Activated T-helper 1 cell treated with anti-CD3 and anti-CD28 coated beads, Interleukin-2, amount 50 U/mL, for 16 hours (primary cell): ENCODE measurements at places on chromosomes 7 and 10.

DNA sequence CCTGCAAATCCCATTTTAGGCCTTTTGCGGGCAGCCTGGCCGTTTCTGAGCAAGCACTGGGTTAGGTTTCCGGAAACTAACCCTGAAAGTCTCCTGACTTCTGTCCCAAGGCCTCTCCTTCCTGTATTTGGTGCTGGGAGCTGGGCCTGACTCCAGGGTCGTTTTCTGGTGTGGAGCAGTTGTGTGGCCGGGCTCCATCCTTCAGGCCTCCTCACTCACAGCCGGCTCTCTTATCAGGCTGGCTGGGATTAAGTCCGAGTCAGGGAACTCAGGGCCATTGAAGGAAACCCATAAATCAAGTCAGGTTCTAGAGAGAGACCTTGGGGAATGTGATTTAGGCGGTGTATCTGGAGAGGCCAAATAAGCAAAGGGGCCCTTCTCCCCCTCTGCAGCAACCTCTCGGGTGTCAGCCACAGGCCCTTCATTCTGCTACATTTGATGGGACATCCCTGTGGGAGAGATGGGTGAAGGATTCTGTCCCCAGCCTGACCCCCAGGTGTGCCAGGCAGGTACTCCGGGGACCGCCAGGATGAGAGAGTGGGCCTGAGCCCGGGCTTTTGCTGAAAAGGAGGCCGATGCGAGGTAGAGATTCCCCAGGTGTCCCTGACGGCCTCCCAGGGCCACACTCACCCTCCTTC, 3.3 kb downstream of the GATA3 start:
- no peak for DNase-seq

DNA sequence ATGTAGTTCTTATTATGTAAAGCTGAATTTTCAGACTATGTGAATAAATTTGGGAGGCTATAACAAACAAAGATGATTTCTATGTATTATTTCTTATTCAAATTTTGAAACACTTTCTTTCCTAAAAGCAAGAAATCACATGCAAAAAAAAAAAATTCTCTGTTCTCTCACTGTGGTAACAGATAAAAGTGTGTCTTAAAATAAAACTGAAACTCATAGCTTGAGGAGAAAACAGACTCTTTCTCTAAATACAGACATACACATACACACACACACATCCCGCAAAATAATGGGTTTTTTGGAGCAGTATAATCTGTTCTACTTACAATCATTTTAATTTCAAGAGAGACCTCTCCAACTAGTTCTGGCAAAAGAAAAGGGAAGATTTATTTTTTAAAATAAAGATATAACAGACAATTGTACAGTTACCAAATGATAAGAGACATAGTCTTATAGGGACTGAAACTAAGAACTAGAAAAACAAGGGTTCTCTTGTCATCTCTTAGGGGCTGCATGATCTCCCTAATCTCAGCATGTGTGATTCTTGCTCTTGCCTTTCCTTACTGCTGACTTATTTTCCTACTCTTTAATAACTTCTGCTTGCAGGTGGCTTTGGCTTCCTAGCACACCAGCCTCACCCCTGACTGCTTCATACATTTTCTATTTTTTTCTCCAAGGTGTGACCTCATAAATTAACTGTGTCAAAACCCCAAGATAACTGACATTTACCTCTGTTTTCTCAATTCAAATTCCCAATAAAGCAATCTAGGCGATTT, 483.5 kb upstream of the POT1 start:
- no peak for DNase-seq

DNA sequence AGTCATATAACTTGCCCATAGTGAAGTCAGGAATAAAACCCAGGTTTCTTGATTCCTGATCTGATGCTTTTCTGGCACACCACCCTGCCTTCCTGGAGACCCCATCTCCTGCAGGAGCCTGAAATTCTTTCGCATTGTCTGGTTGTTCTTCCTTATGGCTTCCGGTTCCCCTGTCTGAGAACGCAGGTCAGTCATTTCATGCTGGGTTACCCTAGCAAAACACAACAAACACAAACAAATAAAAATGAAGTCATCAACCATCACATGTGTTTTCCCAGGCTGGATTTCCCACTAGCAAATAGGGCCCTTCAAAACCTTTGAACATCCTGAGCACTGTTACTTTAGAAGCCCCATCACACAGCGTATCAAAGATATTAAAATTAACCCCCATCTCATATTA, 569.6 kb downstream of the LRMDA start:
- DNase-seq, result no peak

DNA sequence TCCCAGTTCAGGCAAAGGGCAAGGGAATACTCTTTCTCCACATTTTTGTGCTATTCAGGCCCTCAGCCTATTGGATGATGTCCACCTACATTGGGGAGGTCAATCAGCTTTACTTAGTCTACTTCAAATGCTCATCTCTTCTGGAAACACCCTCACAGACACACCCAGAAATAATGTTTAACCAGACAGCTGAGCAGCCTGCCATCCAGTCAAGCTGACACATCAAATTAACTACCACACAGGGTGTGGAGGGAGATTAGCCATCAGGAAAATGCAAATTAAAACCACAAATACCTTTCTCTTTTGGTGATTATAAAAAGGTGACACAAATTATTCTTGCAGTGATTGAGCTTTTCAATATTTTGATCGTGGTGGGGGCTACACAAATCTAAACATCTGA, 74.7 kb upstream of the FZD8 start:
- no peak for DNase-seq

GRCh38 chr7:150778014-150778737, 22.0 kb downstream of the TMEM176B start:
- DNase-seq, result no peak

- no peak for DNase-seq
These were observed 622 bp downstream of the CPEB3 start for GRCh38 chr10:92290076-92290836.

DNA sequence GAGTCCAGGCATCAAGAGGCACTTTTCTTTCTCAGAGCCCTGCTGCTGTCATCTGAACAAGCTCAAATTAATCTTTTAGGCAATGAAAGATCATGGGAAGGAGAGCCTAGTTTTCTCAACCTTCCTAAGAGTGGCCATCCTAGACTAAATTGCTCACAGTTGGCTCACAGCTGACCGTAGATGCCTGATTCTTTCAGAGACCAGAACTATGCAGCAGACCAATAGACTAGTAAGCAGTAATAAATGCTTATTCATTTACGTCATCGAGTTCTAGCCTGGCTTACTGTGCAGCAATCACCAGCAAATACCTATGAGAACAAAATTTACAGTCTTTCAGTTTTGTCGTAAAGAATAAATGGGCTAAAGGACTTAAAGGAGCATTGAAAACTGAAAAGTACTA, 602.9 kb upstream of the GHITM start:
- no peak for DNase-seq

DNA sequence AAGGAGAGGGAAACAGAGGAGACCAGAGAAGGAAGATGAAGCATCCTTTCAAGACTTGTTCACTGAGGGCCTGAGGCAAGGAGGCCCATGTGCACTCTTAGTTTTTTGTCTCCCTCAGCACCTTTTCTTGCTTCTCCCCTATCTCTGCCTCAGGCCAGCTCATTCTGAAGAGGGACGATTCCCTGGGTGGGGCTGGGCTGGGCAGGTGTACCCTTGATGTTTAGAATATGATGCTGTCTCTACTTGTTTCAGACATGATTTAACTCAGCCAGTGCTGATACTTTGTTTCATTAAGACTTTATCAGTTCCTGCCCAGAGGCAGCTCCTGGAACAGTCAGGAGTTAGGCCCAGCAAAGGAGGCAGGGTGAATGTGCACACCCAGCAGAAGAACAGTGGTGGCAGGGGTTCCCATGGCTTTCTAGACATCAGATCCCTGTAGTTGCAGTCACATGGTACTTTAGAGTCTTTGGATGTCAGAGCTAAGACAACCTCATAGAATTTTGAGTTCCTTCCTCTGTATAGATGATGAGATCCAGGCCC, 3.4 kb downstream of the PRXL2A start:
- no peak for DNase-seq

DNA sequence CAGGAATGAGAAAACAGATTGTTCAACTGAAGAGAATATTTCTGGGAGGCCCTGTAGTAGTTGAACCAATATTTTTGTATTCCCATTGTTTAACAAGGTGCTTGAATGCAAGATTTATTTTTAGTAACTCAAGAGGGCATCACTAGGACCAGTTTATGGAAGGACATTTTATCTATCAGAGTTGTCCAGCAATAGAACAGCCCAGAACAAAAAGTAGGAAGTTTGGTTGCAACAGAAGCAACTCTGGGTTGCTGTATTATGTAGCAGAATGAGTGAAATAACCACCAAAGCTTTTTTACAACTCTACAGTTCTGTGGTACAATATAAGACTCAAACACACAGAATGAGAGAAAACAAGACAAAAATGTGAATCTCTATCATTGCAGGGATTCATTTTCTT, 34.7 kb downstream of the CPED1 start:
- no peak for DNase-seq

GRCh38 chr10:132696728-132697577, 89.0 kb downstream of the NKX6-2 start:
- no peak for DNase-seq

- DNase-seq, result no peak
These were observed 5.8 kb upstream of the PRTFDC1 start for GRCh38 chr10:24958091-24958720.

- no peak for DNase-seq
These were observed 681.4 kb downstream of the LRMDA start for GRCh38 chr10:76112826-76113150.
